Suppressor macrophage treated with lipopolysaccharide for 4 hours (primary cell): ENCODE measurements at places on chromosomes 16 and 17.

DNA sequence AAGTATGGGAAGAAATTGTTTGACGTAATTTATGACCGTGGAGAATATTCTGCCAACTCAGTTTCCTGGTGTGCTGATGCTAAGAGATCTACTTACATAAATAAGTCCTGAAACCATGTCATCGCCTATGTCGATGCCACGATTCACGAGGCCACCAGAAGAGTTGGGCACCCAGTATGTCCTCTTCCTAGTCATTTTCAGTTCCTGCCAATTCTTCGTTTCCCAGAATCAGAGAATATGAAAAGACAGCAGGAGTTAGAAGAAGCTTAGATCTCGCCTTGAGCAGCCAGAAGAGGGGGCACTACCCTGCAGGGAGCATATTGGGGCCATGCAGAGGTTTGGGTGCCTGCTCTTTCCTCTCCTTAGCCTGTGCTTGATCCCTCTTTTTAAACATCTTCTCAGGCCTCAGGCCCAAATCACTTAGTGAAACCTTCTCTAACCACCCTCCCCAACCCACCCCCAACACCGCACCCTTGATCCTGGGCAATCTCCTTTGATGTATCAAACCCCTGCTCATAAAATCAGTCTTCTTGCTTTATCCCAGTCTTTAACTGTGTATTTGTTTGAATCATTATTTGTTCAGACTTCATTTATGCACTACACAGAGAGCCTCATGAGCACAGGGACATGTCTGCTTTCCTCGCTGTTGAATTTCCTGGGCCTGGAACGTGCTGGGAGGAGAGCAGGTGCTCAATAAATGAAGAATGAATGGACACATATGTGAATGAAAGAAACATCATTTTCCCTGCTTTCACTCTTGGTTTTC lies 12.2 kb upstream of the LONP2 start:
- DNase-seq: peak; percentile 79

DNA sequence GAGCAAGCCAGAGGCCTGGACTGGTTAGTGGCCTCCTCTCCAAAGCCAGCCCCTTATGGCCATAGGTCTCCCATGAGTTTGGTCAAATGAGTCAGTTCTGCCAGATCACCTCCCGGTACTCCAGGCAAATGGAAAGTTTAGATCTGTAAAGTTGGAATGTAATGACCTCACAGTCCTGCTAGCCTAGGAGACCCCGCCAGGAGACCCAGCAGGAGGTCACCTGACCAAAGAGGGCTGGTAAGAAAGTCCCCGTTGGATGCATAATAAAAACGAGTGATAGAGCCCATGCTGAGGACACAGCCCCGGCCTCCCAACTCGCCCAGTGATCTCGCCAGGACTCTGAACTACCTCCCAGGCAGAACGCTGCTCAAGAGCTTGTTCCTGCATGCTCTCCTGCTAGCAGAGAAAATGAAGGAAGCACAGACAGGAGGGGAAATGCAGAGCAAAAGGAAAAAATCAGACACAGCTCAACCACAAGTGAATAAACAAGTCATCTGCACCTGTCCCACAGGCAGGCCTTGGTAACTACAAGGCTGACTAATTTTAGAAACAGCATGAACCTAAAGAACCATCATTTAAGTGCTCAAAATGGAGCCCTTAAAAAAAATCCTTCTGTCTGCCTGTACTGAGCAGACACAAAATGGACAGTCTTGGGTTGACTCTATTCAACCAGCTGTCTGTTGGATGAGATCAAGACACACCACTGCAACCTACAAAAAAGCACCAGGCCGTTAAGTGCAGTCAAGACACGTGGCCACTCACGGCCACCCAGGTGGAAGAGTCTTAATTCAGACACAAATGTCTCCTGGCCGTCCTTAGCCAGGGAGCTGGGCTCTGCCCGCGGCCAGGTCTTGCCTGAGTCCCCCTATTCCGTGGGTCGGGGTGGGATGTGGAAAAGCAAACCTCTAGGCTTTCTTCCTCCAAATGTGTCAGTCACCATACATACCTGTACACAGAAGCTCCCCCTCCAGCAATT lies 9.2 kb downstream of the CDIP1 start:
- no peak for DNase-seq

DNA sequence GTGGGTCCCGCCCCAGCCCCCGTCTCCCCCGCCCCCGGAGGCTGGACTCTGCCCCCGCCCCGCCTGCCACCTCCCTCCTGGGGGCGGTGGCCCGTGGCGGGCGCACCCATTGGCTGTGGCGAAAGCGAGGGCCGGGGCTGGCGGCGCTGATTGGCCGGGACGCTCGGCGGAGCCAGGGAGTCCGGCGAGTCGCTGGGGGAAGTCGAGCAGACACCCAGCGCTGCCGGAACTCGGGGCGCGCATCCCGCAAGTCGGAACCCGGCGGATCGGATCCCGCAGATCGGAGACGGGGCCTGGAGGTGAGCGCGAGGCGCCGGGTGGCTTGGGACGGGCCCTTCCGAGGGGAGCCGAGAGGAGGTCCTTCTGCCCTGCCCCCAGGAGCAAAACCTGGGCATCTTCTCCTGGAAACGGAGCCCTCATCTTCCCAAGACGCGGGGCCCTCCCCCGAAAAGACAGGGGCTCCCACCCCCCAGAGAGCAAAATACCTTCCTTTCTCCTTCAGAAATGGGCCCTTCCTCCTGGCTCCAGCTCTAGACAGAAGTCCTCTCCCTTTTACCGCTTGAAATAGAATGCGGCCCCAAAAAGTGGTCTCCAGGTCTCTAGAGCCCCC lies at the start of gene ABAT:
ABAT (plus strand) TSS at position 205 of the 610 bp plus-strand sequence. CDS start 61,123 bp downstream, outside the sequence.
- peak; percentile 89 for DNase-seq

- DNase-seq: no peak
Measured at GRCh38 chr17:48578616-48579470, 693 bp upstream of the HOXB4 start.

DNA sequence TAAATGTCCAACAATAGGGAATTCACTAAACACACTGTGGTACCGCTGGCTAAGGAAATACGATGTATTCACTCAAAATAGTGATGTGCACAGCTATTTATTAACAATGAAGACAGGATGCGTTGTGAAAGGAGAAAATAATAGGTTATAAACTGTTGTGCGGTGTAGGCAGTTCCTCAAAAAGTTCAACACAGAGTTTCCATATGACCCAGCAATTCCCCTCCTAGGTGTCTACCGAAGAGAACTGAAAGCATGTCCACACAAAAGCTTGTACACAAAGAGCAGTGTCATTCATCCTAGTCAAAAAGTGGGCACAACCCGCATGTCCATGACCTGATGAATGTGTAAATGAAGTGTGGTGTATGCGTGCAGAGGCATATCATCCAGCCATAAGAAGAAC lies 1.2 kb upstream of the CES1 start:
- DNase-seq: peak; percentile 35

DNA sequence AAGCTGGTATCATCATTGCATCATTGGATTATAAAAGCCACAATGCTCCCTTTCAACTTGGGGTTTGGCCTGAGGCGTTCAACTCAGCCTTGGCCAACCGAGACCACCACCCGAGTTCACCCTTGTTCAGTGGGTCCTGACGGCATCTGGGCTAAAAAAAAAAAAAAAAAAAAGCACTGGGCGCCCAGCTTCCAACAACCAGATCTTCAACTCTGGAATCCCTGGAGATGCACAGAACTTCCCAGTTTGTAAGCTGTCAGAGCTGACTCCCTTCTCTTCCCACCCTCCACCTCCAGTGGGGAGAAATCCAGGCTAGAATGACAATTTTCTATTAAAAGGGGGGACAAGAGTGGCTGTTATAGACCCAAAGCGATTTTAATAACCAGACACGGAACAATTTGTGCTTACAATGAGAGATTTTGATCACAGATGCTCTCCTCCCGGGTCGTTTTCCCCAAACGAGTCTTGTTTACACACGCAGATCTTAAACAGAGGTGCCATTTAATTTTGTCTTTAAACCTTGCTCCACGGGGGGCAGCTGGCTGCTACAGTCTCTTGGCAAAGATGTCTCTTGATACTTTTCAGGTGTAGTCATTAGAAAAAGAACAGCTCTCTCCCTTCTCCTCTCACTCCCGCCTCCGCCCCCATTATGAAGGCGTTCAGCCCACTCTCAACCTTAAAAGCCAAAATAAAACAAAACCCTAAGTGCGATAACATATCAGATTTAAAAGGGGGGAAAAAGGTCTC lies 26.9 kb downstream of the GPRC5B start:
- DNase-seq: no peak

GRCh38 chr16:67447508-67448076 lies 16.7 kb downstream of the HSD11B2 start:
- peak; percentile 79 for DNase-seq
